ENCODE measurements at places on chromosomes 4 and X.

- DNase-seq = no peak
These were observed 934.5 kb upstream of the INTU start for GRCh38 chr4:126698224-126698623.

- peak; percentile 15 for DNase-seq
These were observed 30.8 kb downstream of the RTL5 start for GRCh38 chrX:72100824-72101351.

DNA sequence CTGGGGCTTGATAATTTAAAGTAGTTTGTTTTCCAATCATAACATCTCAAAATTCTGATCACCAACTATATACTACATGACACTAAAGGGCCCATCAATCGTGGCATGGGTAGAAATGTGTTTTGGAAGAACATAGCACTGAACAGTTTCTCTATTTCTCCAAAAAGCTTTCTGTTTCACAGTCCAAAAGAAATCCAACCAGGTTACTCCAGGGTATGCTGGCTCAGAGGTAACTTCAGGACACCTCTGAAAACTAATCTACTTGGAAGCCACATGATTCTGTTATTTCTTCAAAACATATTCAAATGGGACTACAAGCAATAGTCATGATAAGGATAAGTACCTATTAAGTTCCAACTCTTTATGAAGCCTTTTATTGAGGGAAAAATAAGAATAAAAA lies 8.3 kb downstream of the PHKA1 start:
- no peak for DNase-seq

DNA sequence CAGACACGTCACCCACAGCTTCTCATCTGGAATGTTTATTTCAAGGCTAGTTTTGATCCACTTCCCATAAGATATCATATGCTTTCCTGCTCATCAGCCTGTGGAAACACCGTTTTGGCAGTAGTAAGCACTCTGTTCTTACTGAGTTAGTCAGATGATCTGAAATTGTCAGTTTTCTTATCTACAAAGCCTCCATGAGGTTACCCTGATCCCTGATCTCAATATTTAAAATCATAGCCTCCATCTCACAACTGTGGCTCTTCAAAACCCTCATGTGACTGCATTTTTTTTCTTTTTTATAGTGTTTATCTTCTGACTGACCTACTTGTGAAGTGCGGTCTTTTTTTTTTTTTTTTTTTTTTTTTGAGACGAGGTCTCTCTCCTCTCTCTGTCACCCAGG lies 22.7 kb downstream of the BST1 start:
- no peak for DNase-seq

- no peak for DNase-seq
These were observed 3.6 kb upstream of the GPR173 start for GRCh38 chrX:53044995-53045394.
